ENCODE measurements at places on chromosomes 13 and 19.

- no peak for DNase-seq
Observed at GRCh38 chr19:45575216-45575615, 9.4 kb downstream of the OPA3 start.

DNA sequence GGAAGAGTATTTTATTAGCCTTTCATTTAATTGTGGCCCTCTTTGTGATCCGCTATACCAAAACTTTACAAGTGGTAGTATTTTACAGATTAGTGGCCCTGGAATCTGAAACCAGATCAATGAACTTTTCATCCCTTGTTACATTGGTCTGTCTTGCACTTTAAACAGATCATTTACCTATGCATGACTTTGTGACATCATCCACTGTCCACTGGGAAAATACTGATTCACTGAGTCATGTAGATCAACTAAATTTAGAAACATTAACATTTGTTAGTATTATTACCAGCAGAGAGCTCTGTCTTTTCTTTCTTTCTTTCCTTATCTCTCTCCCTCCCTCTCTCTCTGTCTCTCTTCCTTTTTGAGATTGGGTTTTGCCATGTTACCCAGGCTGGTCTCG lies 17.5 kb downstream of the PCDH8 start:
- no peak for DNase-seq

- DNase-seq, result no peak
Observed at GRCh38 chr13:81223778-81224177, 882.9 kb upstream of the SPRY2 start.

DNA sequence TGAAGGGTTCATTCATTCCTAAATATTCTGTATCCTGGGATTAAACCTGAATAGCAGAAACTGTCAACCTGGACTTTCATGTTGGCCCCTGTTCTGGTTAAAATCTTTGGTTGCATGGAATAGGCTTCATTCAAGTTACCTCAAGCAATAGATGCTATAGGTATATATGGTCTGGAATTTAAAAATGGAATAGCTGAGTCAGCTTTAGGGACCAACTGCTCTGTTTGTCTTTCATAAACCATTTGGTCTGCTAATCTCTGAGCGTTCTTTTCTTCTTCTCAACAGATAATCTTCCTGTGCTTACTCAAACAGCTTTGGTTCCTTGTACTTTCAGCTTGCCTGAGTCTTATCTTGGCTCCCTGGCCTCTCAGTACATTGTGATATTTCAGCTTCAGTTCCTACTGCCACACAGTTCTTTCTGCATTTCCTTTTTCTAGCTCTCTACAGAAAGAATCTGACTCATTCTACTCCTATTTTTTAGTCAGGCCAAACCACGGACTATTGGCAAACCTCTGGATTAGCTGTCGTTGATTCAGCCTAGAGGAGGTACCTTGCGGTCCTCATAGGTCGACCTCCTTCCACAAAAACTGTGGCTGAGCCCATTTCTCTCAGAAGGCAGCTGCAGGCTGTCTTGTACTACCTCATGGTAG lies 35.9 kb upstream of the MAB21L1 start:
- no peak for DNase-seq

DNA sequence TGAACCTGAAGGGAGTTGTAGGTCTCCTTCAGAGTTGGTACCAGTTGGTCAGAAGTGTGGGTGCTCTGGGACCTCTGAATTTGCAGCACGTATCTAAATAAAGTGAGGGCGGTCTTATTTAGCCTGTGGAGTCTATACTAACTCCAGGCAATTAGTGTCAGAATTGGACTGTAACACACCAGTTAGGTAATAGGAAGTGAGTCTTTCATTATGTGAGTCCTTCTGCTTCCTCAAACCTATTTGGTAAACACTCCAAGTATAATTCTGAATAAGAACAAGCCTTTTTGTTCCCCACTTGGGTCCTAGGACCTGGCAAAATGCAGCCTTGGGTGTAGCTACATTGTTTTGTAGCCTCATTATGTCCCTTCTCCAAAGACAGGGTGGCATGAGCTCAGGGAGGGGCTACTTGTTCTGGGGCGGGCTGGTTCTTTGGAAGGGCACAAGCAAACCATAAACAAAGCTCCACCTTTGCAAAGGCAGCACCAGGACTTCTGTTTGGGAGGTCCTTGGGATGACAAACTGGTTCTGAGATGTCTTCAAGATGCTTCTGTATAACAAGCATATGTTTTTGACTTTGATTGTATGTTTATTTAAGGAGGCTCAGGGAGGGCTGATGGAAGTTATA lies 418.0 kb downstream of the ZNF536 start:
- no peak for DNase-seq

DNA sequence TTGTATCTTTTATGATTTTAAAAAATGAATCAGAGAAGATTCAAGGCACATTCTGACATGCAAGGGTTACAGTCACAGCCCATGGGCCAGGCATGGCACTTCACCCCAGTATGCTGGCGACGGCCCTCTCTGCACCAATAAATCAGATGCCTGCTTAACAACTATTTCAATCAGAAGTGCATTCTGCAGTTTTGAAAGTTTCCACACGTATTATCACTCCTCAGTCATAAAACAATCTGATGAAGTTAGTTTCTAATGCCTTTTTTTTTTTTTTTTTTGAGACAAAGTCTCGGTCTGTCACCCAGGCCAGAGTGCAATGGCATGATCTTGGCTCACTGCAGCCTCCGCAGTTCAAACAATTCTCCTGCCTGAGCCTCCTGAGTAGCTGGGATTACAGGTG lies 28.3 kb upstream of the FFAR2 start:
- no peak for DNase-seq

GRCh38 chr13:24678151-24678550 lies 2.1 kb upstream of the ATP12A start:
- no peak for DNase-seq

GRCh38 chr13:22325761-22326160 lies 654.9 kb downstream of the FGF9 start:
- no peak for DNase-seq

DNA sequence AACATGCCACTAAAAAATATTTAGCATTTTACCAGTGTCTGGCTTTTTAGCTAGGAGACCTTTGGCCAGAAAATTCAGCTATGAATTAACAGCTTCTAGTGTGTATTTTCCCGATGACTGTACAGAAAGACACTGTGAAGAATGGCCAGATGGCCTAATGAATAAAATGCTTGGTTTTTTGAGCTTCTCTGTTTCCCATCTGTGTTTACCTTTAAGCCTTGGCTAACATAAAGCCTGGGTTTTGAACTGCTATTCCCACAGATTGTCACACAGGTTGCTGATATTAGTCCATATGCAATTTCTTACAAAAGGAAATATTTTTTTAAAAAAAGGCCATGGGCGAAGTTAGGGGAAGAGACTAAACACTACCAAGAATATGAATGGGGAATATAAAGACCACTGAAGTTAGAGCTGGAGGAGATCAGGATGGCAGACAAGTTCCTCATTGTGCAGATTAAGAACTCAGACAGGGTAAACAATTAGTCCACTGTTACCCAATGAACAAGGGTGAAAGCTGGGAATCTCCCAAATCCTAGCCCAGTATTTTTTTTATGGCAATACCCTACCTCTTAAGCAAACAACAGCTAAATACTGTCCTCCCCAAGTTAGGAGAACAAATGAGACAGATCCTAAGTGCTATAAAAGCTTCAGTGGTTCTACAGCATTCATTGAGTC lies 95.1 kb downstream of the DCT start:
- DNase-seq, result no peak

DNA sequence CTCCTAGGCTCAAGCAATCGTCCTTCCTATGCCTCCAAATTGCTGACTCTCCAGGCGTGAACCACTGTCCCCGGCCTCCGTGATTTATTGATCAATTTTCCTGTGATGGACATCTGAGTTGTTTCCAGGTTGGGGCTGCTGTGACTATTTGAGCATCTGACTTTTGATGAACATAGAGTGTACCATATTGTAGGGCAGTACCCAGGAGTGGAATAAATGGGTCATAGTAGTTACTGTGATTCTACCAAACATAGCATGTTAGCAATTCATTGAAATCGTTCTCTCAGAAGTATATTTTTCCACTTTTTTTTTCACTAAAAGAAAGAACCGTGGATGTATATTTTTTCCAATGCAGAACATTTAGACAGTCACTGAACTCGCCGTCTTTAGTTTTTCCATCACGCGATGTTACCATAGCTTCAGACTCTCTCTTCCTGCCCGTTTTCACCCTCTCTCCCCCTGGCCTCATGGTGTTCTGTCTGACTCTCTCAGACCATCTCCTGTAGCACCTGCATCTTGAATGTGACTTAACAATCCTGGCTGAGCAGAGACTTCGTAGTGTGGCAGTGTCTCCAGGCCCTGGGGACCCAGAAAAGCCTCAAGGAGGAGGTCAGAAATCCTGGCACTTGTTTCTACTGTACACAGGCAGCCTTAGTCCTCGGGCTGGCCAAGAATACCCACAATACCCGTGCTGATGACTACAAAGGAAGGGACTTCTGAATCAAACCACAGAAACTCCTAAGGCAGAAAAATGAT lies 3.2 kb upstream of the RASGRP4 start:
- peak; percentile 37 for DNase-seq

DNA sequence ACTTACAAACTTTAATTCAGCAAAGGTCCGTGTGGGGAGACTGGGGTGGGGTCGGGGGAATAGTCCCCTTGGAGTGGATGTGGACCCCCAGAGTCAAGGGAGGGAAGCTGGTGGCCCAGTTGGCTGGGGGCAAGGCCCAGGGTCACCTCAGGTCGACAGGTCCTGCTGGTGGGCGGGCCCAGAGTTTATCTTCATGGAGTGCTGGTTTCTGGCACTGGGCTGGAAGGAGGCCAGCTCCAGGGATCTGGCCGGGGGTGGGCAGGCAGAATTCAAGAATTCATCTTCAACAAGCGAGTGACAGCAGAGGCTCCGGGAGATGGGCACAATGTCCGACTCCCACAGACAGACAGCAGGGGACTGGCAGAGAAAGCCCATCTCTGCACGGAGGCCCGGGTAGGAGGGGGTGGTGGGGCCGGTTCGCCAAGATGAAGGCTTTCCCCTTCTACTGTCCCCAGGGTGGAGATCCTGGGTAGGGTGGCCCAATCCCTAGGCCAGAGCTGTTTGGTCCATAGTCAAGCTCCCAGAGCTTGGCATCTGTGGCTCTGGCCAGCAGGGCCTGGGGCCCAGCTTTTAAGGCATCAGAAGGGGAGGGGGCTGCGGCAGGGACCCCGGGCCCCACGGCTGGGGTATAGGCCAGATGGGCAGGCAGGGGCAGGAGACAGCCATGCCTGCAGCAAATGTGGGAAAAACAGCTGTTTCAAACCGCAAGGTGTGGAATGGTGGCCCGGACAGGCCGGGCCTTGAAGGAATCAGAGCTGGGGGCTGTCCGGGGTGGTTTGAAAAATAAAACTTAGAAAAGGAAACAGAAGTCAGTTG lies 622 bp upstream of the FDX2 start:
- no peak for DNase-seq

DNA sequence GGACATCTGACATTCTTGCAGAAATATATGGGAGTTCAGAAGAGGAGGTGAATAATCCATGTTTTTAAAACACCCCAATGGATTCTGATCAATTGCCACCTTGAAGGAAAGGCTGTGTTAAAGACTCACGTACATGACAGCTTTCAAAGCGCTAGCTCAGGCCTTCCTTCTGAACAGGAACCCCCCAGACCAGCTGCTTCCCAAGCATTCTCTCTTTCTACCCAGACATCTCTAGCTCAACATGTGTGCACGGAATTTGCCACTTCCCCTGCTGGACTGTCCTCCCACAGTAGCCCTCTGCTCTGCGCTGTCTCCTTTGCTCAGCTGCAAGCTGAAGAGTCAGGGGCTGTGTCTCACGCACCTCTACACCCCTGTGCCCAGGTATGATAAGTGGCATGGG lies 54.5 kb downstream of the STK24 start:
- no peak for DNase-seq

DNA sequence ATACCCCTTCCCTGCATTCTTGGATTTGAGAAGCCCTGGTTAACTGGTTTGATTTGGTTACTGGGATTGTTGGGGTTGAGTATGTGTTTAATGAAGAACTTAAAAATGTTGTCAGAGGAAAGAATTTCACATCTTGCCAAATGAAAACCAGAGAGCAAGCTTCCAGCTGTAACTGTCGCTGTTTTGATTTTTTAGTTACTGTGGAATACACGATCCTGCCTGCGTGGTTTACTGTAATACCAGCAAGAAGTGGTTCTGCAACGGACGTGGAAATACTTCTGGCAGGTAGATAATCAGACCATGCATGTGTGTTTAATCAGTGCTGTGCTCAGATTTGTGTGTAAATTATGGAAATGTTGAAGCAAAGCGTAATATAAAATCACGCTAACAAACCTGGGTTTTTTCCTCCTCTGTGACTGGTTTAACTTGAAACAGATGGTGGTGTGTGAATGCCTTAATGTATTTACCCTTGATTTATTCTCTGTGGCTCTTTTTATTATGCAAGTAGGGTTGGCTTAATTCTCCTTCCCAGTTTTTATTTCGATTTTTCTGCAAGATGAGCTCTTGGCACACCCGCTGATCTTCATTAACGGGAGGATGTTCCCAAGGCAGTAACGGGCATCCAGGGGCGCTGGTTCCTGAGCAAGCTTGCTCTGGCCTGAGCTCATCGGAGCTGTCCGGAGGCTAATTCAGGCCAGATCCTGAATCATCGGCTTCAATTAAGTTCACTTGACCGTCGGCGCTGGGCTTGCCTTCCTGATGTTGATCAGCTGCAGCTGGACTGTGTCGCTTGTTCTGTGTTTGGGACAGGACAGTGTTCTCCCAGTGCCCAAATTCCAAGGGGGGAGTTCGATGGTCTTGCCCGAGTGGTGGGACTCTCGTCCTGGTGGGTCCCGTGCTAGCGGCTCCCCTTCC lies 16.0 kb downstream of the UPF1 start:
- no peak for DNase-seq

DNA sequence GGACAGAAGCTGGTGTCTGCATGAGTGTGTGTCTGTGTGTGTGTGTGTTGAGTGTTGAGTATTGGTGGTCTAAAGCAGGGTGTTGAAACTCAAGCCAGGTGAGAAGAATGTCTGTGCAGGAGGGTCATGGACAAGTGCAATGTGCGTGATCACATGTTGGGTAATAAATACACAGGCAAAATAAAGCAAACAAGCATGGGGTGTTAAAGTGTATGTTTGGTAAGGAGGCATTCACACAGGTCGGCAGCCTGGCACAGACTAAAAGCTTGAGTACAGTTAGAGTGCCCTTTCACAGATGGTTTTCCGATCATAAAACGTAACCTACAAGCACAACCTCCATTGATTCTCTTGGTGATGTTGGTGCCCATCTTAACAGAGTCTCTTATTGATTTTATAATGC lies 476.9 kb upstream of the KLHL1 start:
- no peak for DNase-seq

GRCh38 chr19:10797078-10797477 lies 38.9 kb downstream of the TMED1 start:
- no peak for DNase-seq

DNA sequence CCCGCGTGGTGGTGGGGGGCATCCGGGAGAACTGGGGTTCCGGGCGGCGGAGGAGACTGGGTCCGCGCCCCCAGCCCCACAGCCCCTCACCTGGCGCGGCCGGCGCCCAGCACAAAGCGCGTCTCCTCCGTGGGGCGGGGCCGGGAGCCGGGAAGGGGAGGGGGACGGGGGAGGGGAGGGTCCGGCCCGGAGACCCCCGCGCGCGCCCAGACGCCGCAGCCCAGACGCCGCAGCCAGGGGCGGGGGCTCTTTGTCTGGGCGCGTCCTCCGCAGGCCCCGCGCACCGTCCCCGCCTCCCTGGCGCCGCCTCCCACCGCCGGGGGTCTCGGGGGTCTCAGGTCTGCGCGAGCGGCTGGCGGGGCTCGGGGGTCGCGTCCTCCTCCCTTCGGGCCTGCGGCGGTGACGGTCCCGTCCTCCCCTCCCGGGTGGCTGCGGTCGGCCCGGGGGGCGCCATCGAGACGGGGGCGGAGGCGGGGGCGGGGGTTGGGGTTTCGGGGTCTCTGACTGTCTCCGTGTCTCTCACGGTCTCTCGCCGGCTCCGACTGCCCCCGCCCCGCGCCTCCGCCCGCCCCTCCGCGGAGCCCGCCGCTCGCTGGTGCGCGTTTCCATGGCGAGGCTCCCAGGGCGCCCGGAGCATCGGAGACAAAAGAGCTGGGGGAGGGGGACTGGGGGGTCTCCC lies at the start of gene PLPPR3:
TSS of gene PLPPR3 (minus strand) at position 131 of the 679 bp plus-strand sequence. CDS start 396 bp downstream, outside the sequence.
- no peak for DNase-seq
